Activated naive CD4-positive, alpha-beta T cell treated with anti-CD3 and anti-CD28 coated beads, Interleukin-2, amount 50 U/mL, for 72 hours (primary cell): ENCODE measurements at places on chromosomes 16 and 17.

DNA sequence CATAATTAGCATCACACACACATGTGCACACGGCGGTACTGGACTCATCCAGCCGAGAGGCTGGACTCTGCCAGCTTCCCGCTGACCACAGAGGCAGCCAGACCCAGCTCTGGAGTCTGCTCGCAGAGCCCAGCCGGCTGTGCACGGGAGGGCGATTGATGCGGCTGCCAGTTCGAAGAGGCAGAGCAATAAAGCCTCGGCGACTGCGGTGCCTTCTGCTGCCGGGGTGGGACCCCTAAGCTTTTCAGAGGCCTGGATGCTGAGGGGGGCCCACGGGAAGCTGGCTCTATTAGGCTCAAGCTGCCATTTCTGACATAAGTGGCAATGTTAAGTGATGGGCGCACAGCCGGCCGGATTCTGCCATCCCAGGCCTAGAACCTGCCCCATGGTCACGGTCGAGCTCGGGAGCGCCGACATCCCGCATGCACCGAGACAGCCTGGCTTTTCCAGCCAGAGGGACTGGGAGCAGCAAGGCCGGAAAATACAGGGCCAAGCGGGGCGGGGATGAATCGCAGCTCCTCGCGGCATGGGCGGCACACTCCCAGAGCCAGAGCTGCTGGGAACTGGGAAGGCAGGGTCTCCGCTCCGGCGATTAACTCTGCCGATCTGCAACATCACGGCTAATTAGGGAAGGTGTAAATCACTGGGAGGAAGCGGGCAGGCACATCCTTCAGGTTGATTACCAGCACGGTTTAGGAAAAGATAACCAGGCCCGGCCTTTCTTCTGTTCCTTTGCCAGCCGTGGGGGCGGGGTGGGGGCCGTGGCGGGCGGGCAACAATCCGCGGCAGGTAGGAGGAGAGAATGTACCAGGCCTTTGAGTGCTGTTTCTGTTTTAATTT is 57.7 kb downstream of the TBC1D16 start:
- DNase-seq, result no peak

GRCh38 chr16:22621586-22622155 is 111.0 kb downstream of the NPIPB5 start:
- no peak for DNase-seq

DNA sequence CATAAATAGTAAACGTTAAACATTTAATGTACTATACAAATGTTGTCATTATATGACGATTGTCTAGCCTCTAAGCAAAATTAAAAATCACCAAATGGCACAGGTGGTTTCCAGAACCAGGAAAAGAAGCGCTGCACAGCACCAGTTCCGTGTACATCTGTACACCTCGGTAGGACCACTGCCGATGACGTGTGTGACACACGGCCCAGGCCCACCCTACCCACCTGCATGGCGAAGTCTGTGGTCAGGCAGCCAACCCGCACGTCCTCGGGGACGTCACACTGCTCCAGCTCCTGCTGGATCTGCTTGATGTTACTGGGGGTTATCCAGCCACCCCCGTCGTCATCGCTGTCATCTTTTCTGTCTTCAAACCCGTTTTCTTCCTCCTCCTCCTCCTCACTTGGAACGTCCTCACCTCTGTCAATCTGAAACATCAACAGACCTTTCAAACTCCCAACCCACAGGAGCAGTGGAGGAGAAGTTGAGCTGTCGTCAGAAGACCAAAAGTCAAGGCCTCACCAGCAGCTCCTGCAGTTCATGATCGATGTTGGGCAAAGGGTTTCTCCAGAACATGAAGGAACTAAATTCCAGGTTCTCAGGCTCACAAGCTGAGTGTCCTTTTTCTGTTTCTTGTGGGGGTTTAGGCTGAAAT is 5.9 kb downstream of the NOB1 start:
- DNase-seq, result no peak

- DNase-seq, result no peak
Measured at GRCh38 chr16:70730031-70730430, 44.2 kb upstream of the MTSS2 start.

DNA sequence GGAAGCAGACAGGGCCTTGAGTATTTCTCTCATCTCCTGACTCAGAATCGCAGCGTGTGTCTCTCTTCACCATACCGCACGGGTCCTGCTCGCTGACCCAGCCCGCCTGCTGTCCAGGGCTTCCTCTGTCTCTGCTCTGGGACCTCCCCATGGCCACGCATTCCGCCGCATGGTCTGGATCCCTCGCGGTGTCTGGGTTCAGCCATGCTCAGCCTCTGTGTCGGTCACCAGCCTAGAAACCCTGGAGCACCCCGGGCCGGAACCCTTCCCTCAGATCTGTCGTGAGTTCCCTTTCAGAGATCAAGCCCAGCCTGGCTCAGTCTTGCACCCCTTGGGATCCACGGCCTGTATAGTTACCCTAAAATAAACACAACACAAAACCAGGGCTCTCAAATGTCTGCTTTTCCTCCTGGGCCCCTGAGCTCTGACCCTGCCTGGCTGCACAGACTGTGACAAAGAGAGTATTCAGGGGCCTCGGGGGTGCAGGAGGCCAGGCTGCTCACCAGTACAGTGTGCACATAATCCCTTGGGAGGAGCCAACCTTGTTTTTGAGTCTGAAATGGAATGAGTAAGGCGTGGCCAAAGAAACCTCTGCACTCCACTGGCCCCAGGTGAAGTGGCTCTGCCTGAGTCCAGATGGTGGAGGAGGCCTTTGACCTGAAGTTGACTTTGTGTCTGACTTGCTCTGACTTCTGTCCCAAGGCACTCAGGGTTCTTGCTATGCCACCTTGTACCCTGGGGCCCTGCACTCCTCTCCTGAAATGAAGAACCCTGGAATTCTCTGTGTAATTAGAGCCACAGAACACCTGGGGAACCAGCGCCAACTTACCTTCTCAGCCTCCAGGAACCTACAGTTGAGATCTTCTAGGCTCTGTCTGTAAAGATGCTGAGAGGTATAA is 5.8 kb upstream of the SPIRE2 start:
- DNase-seq, result no peak

GRCh38 chr17:8935191-8935590 is 30.3 kb downstream of the PIK3R5 start:
- DNase-seq, result peak; percentile 79

DNA sequence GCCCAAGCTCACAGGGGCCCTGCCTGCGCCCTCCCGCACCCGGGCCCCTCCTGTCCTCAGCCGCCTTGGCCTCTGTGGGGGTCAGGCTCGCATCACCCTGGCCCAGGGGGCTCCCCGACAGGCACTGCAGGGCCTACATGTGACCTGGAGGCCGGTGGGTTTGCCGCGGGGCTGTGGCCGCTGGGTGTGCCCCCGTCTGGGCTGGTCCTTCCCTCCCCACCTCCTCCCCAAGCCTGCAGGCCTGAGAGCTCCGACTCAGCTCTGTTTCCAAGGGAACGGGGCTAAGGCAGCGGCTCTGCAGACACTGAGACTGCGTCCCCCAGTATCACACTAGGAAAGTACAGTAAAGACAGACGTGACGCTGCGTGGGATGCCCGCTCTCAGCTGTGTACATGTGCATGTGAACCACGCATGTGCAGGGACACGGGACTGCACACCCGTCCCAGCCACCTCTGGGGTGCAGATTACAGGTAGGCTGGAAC is 16.5 kb upstream of the WDR45B start:
- DNase-seq, result no peak

- DNase-seq, result no peak
Measured at GRCh38 chr16:73228649-73229048, 180.7 kb upstream of the ZFHX3 start.

DNA sequence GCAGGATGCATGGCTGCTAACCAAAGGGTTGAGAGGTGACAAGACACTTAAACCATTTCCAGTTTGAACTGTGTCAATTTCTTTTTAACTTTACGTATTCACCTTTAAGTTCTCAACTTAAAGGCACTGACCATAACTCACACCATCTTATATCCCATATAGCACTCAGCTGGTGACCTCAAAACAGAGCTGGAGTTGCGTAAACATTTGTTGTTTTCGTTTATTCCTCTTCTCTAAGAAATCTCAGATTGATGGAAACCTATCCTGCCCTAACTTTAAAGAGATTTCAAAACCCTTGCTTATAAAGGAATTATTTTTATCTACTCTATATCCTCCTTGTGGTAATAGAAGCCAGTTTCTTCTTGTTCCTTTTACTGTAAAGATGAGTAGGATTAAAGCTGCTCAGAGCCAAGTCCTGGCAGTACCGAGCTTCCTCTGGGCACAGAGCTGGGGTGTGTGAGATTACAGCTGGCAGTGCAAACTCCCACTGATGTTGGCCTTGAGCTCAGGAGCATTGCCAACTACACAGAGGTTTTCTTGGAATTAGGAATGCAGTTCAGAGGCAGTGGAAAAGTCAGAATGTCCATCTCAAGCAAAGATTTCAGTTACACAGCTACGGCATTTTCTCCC is 1.3 kb downstream of the KCTD2 start:
- DNase-seq, result no peak

- DNase-seq, result no peak
Measured at GRCh38 chr17:17581509-17581908, 10.0 kb downstream of the PEMT start.

GRCh38 chr16:77406680-77407079 is 28.2 kb downstream of the ADAMTS18 start:
- no peak for DNase-seq

DNA sequence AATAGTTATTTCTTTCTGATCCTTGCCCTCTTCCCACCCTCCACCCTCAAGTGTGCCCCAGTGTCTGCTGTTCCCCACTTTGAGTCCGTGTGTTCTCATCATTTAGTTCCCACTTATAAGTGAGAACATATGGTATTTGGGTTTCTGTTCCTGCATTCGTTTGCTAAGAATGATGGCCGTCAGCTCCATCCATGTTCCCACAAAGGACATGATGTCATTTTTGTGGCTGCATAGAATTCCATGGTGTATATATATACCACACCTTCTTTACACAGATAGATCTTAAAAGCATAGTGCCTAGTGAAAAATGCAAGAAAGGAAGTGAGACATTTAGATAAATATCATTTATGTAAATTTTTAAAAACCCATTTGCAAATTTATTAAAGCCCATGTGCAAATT is 33.1 kb downstream of the HS3ST2 start:
- DNase-seq, result no peak

DNA sequence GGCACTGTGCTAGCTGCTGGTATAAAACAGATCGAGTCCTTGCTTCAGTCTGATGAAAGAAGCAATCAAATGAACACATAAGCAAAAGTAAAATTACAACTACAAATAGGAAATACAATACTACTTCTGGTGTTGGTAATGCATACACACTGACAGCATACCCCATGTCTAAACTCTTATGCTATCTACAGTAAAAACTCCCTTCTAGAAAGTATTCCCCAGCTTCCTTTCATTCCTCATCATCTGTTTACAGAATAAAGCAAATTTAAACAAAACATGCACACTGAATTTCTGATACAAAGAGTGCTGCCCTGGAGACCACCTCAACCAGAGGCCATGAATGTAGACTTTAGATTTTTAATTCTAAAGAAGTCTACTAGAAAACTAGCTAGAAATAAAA is 109.6 kb downstream of the SSH2 start:
- DNase-seq, result no peak

DNA sequence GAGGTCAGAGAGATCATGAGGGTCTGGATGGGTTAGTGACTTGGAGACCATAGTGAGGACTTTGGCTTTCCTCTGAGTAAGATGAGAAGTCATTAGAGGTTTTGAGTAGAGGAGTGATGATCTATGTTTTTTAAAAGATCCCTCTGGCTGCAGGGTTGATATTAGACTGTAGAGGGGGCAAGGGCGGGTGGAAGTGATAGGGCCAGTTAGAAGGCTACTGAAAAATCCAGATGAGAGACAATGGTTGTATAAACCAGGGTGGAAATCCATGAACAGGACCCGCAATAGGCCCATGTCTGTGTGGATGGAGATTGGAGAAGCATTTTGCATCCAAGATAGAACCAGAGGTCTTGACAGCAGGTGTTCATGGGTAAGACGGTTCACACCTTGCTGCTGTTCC is 9.8 kb downstream of the ITGAL start:
- no peak for DNase-seq

GRCh38 chr17:16407911-16408588 is 7.3 kb upstream of the TRPV2 start:
- DNase-seq, result no peak

DNA sequence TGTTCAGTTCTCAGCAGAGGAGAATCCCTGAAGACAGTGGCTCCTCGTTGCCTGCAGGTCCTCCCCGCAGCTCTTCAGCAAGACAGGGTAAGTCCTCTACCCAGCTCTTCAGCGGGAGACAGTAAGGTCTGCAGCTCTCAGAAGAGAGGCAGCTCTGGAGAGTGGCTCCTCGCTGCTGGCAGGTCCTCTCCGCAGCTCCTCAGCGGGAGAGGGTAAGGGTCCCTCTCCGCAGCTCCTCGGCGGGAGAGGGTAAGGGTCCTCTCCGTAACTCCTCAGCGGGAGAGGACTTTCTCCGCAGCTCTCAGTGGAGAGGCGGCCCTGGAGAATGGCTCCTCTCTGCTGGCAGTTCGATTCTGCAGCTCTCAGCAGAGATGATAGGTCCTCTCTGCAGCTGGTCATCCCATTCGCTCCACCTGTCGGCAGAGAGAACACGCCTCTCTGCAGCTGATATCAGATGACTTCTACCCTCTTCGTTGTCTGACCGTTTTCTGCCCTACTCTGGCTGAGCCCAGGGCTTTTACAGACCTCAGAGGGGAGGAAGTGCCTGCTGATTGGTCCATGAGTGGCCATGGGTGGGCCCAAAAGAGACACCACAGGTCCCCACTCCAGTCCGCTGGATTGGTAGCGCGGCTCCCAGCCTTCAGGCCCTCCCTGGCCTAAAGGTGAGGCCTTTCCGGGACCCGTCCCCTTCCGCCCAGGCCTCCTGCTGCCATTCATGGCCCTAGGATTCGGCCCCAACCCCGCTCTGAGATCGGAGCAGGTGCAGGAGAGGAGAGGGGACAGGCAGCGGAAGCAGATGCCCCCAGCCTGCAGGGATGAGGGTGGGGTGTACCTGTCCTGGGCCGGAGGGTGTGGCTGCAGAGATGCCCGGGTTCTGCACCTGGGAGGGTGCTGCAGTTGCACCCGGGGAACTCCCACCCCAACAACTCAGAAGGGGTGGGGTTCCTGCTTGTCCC is 11.9 kb upstream of the SHCBP1 start:
- DNase-seq, result no peak

DNA sequence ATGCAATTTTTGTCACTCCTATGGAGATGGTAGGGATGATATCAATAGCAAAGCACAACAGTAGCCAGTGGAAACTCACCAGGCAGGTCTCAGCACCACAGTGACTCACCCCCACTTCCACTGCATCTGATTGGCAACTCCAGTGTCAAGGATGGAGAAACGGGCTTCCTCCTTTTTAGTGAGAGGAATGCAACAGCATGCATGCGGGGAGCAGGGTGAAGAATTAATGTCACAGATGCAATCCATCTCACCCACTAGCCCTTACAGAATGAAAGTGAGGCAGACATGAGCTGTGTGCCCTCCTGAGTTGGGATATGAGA is 467.0 kb upstream of the C16orf82 start:
- no peak for DNase-seq
